Pulmonary artery endothelial cell (primary cell): ENCODE measurements at places on chromosomes 11 and 22. TPM values are rescaled to one million over a fixed set of nuclear protein-coding genes. Genes with fewer than 3 reads are reported as not detected.

Gene MMP8
- not detected in 2 replicates for total RNA-seq

DNA sequence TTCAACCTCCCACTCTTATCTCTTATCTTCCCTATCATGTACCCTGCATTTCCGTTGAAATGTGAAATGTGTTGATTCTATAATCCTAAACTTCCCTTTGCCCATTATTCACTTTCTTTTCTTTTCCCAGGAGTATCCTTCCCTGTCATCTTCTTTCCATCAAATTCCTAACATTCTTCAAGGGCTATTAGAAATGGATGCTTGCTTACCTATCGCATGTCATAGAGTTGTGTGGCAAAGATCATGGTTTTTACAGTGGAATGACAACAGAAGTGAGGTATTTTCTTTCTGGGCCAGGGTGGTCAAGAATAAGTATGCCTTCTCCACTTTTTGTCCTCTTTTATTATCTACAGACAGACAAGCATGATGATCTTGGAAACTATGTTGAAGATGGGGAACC is 124.4 kb upstream of the SLC5A12 start:
- DNase-seq = no peak

GRCh38 chr11:5267033-5267563 is 2.6 kb downstream of the HBE1 start:
- DNase-seq = no peak

DNA sequence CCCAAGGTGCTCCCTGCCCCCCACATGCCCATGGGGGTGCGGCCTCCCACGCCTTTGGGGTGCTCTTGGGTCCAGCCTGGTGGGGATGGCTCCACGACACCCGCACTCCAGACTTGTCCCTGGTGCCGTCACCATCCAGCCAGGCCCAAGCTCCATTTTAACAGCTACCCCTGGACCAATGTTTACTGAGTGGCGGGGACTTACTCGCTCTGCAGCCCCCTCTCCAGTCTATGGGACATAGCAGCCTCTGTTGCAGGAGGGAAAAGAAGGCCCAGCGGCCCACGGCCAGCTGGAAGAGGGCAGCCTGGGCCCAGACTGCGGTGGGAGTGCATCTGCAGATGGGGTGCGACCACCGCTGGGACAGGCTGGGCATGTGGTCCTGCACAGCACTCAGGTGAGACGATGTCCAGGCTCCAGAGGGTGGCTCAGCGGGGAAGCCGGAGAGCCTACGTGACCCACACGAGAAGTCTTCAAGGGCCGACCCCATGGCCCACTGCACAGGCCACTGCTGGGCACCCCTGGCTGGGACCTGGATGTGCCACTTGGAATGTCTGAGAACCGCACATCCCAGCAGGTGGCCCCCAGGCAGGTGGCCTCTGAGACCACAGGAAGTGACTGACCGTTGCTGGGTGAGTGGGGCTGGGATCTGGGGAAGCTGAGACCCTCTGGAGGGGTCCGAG is 18.1 kb downstream of the IL17REL start:
- DNase-seq = no peak

Gene HTR3B
- total RNA-seq = not detected in 2 replicates

Gene PDHX
- 22.9 and 30.3 TPM in 2 replicates for total RNA-seq

Gene ANO5
- total RNA-seq = 2.3 and 4.7 TPM in 2 replicates

Gene CTTN
- total RNA-seq = 350 and 387 TPM in 2 replicates
